ENCODE measurements at places on chromosomes 3 and 15.

DNA sequence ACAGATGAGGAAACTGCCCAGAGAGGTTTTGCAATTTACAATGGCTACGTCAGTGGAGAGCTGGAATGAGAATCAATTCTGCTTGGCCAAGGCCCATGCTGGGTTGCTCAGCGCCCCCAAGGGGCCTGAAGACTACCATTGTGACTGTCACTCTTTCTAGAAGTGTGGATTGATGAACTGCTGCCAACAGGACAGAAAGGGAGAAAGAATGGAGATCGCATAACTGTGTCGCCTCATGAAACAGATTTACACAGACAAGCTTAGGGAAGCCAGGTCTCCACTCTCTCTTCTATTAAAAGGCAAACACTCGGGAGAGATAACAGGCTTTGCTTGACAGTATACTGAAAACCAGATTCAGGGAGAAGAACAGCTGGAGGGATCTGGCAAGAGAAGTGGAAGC lies 160.0 kb downstream of the STT3B start:
- no peak for DNase-seq

DNA sequence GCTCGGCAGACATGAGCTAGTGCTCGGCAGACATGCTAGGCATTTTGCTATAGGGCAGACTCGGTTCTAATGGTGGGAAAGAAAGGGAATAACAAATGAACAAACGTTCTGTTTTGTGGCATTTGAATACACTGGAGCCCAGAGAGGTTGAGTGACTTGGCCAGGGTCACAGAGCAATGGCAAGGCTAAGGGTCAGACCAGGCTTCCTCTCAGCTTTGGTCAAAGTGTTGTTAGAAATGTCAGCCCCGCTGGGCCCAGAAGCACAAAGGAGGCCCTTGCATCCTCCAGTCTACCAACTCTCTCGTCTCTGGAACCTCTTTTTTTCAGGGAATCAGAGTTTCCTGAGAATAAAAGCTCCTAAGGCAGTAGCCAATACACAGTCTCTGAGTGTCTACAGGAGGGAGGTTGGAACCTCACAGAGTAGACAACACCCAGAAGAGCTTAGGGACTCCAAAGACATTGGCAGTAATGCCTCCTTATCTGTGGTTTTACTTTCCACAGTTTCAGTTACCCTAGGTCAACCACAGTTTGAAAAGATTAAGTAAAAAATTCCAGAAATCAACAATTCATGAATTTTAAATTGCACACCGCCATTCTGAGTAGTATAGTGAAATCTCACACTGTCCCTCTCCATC lies 47.3 kb downstream of the SSUH2 start:
- no peak for DNase-seq

- DNase-seq: peak; percentile 62
Measured at GRCh38 chr15:66899555-66900350, 165.6 kb upstream of the SMAD3 start.

DNA sequence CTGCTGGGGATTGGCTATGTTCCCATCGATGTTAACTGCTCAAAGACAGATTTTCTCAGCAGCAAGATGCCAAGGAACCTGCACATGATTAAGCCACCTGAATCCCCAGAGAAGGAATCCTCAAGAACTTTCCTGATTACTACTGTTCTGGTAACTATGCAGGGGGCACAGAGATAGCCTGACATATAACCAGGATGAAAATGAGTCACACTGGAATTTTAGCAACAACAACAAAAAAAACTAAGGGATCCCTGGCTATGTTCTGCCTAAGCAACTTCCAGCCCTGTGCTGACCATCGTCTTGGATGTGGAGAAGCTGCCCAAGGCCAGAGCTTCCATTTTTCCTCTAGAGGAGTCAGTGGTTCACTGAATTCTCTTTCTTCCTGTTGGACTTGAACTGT lies 13.8 kb downstream of the RIOX2 start:
- DNase-seq: no peak

DNA sequence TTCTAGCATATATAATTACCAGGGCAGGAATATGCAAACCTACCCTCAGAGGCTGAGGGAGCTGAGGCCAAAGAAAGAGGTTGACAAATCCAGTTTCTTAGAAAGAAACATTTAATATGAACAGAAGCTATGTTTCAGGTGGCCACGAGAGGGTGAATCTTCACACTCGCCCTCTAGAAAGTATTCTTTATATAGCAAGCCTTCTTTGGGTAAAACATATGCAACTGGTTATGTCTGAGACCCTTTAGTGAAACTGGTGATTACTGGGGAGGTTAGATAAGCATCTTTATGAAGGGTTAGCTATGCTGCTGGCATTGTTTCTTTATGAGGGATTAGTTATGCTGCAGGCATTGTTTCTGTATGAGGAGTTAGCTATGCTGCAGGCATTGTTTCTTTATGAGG lies 50.7 kb upstream of the GOLGA6L2 start:
- DNase-seq: no peak

GRCh38 chr3:21691036-21691435 lies 60.0 kb downstream of the ZNF385D start:
- DNase-seq: no peak
